ENCODE measurements at places on chromosomes 1 and 21. TPM values are rescaled to one million over a fixed set of nuclear protein-coding genes. Genes with fewer than 3 reads are reported as not detected.

The IL24 gene
- total RNA-seq = not detected

The PEX11B gene
- total RNA-seq = 19.9 TPM

The DUSP10 gene
- 34.8 TPM for total RNA-seq

The LMX1A gene
- not detected for total RNA-seq

DNA sequence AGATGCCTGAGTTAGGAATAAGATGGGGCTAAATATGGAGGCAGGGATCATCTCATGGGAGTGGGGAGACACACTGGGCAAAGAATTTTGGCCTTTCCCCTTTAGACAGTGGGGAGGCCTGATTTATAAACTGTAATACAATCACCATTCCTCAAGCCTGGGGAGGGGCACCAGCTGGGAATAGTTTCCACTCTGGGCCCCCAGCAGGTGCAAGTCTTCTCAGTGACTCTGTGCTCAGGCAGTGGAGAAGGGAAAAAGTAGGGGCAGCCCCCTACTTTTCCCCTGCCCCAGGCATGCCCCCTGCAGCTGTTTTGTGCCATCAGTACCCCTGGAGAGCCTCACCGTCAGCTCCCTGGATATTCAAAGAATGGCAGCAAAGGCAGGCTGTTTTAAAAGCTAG lies 19.1 kb downstream of the COA7 start:
- DNase-seq = no peak

- peak; percentile 14 for DNase-seq
Observed at GRCh38 chr1:61450454-61450853, 274.5 kb downstream of the TM2D1 start.

DNA sequence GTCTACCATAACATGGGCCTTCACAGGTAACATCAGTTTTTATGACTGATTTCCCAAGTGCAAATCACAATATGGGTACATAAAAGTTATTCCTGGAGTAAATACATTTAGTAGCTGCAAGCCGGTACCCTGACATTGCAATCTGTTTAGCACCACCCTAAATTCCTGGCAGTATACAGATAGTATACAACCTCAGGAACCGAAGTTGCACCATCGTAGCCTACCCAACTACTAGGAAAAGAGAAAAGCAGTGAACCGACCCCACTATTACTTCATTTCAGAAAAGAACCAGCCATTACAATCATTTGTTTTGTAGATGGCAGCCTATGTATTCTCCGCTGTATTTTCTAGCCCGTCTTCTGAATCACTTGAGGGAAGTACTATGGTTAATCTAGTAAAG lies 1.1 kb downstream of the ADIPOR1 start:
- DNase-seq = no peak

- DNase-seq = no peak
Observed at GRCh38 chr1:54861070-54861761, 25.8 kb downstream of the DHCR24 start.

DNA sequence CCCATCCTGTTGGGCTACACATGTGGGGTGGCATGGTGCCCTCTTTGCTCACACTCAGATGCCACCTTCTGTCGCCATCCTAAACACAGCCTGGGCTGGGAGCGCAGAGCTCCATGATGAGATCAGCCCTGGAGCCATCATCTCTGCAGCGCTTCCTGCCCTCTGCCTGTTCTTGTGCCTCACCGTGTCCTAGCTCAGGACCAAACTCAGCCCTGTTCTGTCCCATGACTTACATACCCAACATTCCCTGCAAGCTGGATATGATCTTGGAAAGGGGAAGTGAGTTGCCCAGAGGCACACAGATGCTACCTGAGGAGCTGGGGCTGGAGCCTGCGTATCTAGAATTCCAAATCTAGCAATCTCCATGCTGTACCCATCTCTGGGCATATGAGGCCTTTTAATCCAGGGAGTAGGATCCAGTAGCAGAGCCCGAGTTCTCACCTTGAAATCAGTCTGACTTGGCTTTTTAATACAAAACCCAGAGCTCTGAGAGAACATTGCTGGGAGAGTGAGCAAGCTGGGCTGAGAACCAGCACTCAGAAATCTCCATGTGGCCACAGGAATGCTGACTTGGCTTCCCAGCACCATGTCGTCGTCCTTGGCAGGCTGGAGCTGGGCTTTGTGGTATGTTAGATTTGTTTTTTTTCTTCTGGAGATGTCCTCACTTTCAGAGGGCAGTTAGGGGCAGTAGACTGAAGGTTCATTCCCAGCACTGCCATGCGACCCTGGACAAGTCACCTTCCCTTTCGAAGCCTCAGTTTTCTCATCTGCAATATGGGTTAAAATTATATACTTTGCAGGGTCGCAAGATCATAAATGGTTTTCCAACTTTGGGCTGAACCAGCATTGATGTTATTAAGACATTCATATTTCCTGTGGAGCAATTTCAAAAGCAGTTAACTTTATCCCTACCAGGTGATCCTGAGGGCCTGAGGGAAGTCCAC lies 2.6 kb downstream of the ALPL start:
- peak; percentile 96 for DNase-seq

GRCh38 chr1:153355445-153356071 lies 2.1 kb upstream of the S100A9 start:
- peak; percentile 25 for DNase-seq

DNA sequence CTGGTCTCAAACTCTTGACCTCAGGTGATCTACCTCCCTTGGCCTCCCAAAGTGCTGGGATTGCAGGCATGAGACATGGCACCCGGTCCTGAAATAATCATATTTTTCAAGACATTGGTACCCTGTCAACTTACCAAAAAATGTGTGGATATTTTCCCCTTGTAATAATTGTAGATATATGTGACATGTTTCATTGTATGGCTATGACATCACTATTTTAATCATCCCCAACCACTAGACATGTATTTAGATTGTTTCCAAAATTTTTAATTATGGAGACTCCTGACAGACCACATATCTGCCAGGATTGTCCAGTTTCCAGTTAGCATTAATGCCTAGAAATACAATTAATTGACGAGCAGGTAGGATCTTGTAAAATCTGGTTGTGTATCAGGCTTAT lies 96.7 kb upstream of the NEGR1 start:
- DNase-seq = no peak

- no peak for DNase-seq
Observed at GRCh38 chr1:19426294-19427086, 58.8 kb downstream of the CAPZB start.

DNA sequence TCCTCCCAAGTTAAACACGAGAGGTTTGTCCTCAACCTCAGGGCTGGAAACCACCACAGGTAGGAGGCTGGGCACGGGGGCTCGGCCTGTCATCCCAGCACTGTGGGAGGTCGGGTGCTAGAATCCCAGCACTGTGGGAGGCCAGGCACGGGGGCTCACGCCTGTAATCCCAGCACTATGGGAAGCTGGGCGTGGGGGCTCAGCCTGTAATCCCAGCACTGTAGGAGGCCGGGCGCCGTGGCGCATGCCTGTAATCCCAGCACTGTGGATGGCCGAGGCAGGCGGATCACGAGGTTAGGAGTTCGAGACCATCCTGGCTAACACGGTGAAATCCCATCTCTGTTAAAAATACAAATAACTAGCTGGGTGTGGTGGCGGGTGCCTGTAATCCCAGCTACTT lies 6.7 kb upstream of the CDK11A start:
- no peak for DNase-seq

Measured in astrocyte (in vitro differentiated cells and primary cell).